ENCODE measurements at places on chromosomes 2 and 18. TPM values are rescaled to one million over a fixed set of nuclear protein-coding genes. Genes with fewer than 3 reads are reported as not detected.

DNA sequence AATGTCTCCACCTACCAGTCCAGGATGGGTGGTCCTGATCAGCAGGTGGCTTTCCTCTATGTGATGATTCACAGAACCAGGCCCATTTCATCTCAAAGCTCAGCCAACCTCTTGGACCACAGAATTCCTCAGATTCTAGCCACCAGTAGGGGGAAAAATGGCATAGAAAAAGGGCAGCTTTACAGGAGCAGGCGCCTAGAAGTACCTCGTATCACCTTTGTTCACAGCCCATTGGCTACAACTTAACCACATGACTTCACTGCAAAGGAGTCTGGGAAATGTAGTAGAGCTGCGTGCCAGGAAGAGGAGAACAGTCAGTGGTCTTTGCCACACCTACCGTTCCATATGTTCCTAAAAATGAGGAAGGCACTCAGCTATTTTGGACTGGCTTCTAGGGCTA lies 62.8 kb upstream of the DTNA start:
- no peak overlapping the region for H3K27ac ChIP-seq
- H3K4me1 ChIP-seq: peaks cover 4% of the 10 kb centered on the region
- H3K27me3 ChIP-seq: no peaks in the 10 kb centered on the region
- no peak for DNase-seq
- H3K36me3 ChIP-seq: no peaks in the 10 kb centered on the region

DNA sequence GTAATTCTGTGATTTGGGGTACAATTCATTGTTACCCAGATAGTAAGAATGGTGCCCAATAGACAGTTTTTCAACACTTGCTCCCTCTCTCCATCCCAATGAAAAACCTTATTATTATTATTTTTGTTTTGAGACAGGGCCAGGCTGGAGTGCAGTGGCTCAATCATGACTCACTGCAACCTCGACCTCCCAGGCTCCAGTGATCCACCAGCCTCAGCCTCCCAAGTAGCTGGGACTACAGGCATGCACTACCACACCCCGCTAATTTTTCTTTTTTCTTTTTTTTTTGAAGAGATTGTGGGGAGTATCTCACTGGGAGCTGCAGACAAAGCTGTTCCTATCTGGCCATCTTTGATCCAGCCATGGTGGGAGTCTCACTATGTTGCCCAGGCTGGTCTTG lies 7.2 kb downstream of the TGFA start:
- H3K4me1 ChIP-seq: no peaks in the 10 kb centered on the region
- no peaks in the 10 kb centered on the region for H3K36me3 ChIP-seq
- H3K4me3 ChIP-seq: no peak overlapping the region

DNA sequence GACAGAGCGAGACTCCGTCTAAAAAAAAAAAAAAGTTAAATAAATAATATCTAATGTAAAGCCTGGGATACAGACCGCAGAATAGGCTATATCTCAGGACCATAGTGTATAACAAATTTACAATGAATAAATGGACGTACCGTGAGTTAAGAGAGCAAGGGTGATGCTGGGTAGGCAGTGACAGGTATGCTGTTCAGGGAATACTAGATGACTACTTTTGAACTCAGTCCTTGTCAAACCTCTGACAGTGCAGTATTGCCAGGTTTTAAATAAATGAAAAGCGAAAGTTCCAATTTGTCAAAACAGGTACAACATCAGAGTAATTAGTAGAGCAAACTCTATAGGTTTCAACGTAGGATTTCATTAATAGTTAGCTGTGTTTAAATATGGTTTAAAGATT lies 76.8 kb downstream of the CALCRL start:
- no peak overlapping the region for H3K4me3 ChIP-seq
- H3K27ac ChIP-seq: no peak overlapping the region
- H3K27me3 ChIP-seq: no peaks in the 10 kb centered on the region
- H3K4me1 ChIP-seq: no peaks in the 10 kb centered on the region

Gene IL36A
- not detected for polyA plus RNA-seq

Gene ANKRD30B
- polyA plus RNA-seq: not detected

DNA sequence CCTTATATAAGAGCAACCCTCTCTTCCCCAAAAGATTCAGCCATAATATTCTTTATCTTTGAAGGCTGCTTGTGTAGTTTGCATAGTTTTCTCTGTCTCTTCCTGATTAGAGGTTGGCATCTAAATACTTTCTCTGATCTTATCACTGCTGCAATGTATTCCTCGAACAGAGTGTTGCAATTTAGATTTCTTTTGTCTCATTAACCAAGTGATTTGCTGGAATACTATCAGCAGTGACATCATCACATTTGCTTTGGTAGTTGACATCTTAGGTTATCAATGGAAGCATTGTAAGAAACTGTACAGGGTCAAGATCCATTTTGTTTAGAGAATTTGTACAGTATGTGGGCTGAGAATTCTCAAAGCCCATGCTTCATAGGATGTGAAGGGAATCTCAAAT lies 72.0 kb upstream of the NEUROD1 start:
- H3K36me3 ChIP-seq: no peaks in the 10 kb centered on the region
- H3K4me1 ChIP-seq: no peaks in the 10 kb centered on the region

- H3K27me3 ChIP-seq: no peaks in the 10 kb centered on the region
- peak; percentile 97 for DNase-seq
- H3K27ac ChIP-seq: peak overlapping the region; percentile 88
These were observed 184.6 kb downstream of the ZFP36L2 start for GRCh38 chr2:43041661-43042360.

Gene HRH4
- polyA plus RNA-seq: not detected

DNA sequence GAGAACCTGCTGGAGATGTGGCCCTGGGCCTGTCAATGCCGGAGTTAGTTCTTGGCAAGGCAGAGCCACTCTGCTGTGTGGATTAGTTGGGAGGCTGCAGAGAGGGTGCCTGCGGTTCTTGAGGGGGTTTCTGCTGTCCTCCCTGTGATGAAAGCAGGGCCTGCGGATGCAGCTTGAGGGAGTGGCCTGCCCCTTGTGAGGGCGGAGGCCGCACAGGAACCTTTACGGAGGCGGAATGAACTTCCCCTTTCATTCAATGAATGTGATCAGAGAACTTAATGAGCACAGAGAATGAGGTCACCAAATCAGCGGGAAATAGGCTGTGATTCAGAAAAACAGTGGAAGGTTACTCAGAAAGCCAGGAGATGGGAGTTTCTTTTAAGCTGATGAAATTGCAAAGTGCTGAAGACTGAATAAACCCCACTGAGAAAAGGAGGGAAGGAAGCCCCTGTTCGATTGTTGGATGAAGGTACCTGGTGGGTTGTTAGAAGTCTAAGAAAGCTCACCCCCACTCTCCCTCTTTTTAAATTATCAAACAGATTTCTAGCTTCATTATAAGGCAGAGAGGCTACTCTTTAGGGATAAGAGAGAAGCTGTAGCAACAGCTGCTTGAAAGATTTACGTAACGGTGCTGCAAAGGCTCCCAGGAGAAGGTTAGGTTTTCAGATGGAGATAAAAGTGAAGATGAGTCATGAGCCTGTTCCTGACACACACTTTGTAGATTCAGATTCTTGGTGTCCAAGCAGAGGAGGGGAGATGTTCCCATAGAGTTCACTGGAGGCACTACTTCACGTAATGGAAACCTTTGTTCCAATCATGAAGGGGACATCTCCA lies 47.4 kb downstream of the VWA3B start:
- no peak overlapping the region for H3K4me3 ChIP-seq
- H3K4me1 ChIP-seq: no peaks in the 10 kb centered on the region
- no peak overlapping the region for H3K27ac ChIP-seq
- DNase-seq: no peak

Gene OBSL1
- 51.8 TPM for polyA plus RNA-seq

Gene TSPYL6
- not detected for polyA plus RNA-seq

Gene DOK6
- polyA plus RNA-seq: 1.6 TPM

DNA sequence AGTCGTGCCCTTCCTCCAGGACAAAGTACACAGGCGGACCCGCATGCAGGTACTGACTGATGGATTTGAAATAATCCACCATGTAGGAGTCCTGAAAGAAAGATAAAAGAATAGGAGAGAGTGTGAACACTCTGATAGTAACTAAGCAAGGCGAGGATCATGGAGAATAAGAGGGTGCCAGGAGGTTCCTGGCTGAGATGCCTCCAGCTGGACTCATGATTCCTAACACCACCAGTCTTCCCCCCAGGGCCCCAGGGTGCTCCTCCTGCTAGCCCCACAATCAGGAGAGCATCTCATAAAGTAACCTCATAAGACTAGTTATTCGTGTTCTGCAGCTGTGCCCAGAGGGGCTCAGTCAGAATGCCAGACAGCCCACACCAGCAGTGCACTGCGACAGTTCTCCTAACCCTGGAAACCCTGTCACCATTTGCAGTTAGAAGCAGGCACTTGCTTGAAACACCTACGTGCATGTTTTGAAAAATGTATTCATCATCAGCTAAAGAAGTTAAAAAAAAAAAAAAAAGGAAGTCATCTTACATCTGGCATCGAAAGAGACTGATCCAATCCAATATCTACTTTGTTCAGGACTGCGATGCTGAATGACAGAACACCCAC lies 36.7 kb downstream of the RMC1 start:
- no peak for DNase-seq
- peaks cover 68% of the 10 kb centered on the region for H3K36me3 ChIP-seq
- no peak overlapping the region for H3K4me3 ChIP-seq
- no peaks in the 10 kb centered on the region for H3K4me1 ChIP-seq
- H3K27ac ChIP-seq: no peak overlapping the region

Gene CFAP65
- polyA plus RNA-seq: not detected

- no peak overlapping the region for H3K27ac ChIP-seq
- no peak for DNase-seq
- H3K36me3 ChIP-seq: peaks cover 49% of the 10 kb centered on the region
- no peak overlapping the region for H3K4me3 ChIP-seq
- peaks cover 3% of the 10 kb centered on the region for H3K4me1 ChIP-seq
These were observed 23.4 kb upstream of the GMPPA start for GRCh38 chr2:219475278-219475677.

Gene RPL37A
- 1,504 TPM for polyA plus RNA-seq

GRCh38 chr2:237894986-237895543 lies 35.6 kb downstream of the RAMP1 start:
- no peaks in the 10 kb centered on the region for H3K36me3 ChIP-seq
- no peak for DNase-seq
- H3K27ac ChIP-seq: no peak overlapping the region
- H3K27me3 ChIP-seq: no peaks in the 10 kb centered on the region

GRCh38 chr2:26685989-26686839 lies 6.3 kb upstream of the KCNK3 start:
- peaks cover 73% of the 10 kb centered on the region for H3K27me3 ChIP-seq
- no peak overlapping the region for H3K4me3 ChIP-seq
- DNase-seq: no peak
- H3K4me1 ChIP-seq: no peaks in the 10 kb centered on the region
- no peaks in the 10 kb centered on the region for H3K36me3 ChIP-seq
- no peak overlapping the region for H3K27ac ChIP-seq

- H3K4me1 ChIP-seq: peaks cover 4% of the 10 kb centered on the region
- DNase-seq: peak; percentile 43
- no peaks in the 10 kb centered on the region for H3K27me3 ChIP-seq
These were observed 57.4 kb downstream of the CCBE1 start for GRCh38 chr18:59639821-59640220.

GRCh38 chr2:83481436-83481835 lies 977.6 kb downstream of the SUCLG1 start:
- H3K27me3 ChIP-seq: no peaks in the 10 kb centered on the region
- H3K36me3 ChIP-seq: no peaks in the 10 kb centered on the region
- DNase-seq: no peak

DNA sequence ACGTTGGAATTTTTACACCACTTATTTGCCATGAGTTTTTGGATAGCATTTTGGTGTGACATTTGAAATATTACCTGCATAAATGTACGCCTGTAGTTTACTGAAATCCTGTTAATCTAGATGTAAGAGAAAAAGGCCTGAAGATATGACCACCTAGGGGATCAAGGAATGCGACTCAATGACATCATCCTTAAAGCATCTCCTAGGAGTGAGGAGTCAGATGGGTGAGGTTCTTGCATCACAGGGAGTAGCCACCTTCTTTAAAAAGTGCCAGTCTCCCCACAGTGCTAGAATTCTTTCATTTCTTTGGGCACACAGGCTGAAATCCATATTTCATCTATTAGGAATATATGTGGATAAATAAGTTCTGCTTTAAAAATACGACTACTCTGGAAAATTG lies 34.5 kb downstream of the ADCYAP1 start:
- H3K27ac ChIP-seq: no peak overlapping the region
- no peak overlapping the region for H3K4me3 ChIP-seq
- H3K27me3 ChIP-seq: no peaks in the 10 kb centered on the region
- no peaks in the 10 kb centered on the region for H3K36me3 ChIP-seq

GRCh38 chr18:75742516-75742915 lies 315.0 kb upstream of the SMIM21 start:
- H3K4me3 ChIP-seq: no peak overlapping the region
- no peaks in the 10 kb centered on the region for H3K36me3 ChIP-seq
- DNase-seq: no peak
- no peaks in the 10 kb centered on the region for H3K4me1 ChIP-seq

GRCh38 chr2:151200277-151200676 lies 61.4 kb downstream of the RBM43 start:
- DNase-seq: no peak
- no peak overlapping the region for H3K27ac ChIP-seq
- no peak overlapping the region for H3K4me3 ChIP-seq
- no peaks in the 10 kb centered on the region for H3K27me3 ChIP-seq

GRCh38 chr18:66621816-66622576 lies 18.1 kb upstream of the CDH19 start:
- no peaks in the 10 kb centered on the region for H3K27me3 ChIP-seq
- H3K4me3 ChIP-seq: no peak overlapping the region
- no peaks in the 10 kb centered on the region for H3K36me3 ChIP-seq
- no peak overlapping the region for H3K27ac ChIP-seq
- no peaks in the 10 kb centered on the region for H3K4me1 ChIP-seq
- DNase-seq: no peak

DNA sequence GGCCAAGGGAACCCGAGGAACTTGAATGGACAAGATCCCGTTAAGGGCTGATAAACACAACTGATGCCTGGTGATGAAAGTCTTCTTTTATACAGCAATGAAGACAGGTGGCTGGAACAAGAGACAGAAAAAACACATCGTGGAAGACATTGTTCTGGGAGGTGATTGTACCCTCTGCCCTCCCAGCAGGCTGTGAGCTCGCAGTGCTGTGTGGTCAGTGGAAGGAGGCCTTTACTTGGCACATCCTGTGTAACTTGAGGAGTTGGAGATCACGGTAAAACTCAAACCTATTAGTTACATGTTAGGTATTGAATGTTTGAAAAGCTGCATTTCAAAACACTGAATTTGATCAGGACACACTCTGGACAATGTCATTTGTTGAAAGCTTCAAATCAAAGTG lies 249.9 kb upstream of the EPAS1 start:
- H3K27me3 ChIP-seq: no peaks in the 10 kb centered on the region
- peak; percentile 55 for DNase-seq
- H3K36me3 ChIP-seq: peaks cover 2% of the 10 kb centered on the region
- H3K27ac ChIP-seq: no peak overlapping the region

DNA sequence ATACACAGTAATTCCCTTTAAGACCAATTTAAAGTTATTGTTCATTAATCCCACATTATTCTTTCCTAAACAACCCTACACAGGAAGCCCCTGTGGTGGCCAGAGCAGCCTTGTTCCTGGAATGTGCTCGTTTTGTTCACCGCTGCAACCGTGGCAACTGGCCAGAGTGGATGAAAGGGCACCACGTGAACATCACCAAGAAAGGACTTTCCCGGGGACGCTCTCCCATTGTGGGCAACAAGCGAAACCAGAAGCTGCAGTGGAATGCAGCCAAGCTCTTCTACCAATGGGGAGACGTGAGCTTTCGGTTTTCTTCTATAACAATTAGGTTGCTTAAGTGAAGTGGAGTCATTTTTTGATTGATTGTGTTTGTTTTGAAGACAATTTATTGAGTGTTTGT lies 101.0 kb downstream of the UNC80 start:
- no peak for DNase-seq
- H3K27me3 ChIP-seq: no peaks in the 10 kb centered on the region
- H3K27ac ChIP-seq: no peak overlapping the region
- H3K4me1 ChIP-seq: no peaks in the 10 kb centered on the region
- H3K4me3 ChIP-seq: no peak overlapping the region

Gene CCDC148
- 0.17 TPM for polyA plus RNA-seq

- no peak overlapping the region for H3K27ac ChIP-seq
- peak; percentile 54 for DNase-seq
- H3K4me1 ChIP-seq: 0 out of 2 replicates have a peak, but pooled peaks cover 2% of the 10 kb centered on the region
- no peak overlapping the region for H3K4me3 ChIP-seq
These were observed 141.7 kb upstream of the CCDC68 start for GRCh38 chr18:55100817-55101457.

Measured in IMR-90 (cell line).